ENCODE measurements at places on chromosomes 6 and 20.

DNA sequence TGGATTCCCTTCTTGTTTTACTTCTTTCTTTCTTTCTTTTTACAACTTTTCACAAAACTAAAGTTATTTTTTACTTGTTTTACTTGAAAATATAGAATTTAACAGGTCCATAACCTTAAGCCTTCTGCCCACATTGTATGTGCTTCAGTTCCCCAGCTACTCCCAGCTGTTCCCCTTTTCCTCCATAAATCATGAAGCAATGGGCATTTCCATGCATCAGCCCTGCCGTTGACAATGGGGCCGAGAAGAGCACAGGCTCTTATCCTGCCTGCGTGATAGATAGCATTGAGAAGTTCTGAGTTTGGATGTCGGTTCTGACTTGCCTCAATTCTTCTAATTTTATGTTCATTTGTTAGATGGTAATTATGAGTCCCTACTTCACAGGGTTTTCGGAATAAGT is 583.8 kb downstream of the CDH26 start:
- no peak for DNase-seq

DNA sequence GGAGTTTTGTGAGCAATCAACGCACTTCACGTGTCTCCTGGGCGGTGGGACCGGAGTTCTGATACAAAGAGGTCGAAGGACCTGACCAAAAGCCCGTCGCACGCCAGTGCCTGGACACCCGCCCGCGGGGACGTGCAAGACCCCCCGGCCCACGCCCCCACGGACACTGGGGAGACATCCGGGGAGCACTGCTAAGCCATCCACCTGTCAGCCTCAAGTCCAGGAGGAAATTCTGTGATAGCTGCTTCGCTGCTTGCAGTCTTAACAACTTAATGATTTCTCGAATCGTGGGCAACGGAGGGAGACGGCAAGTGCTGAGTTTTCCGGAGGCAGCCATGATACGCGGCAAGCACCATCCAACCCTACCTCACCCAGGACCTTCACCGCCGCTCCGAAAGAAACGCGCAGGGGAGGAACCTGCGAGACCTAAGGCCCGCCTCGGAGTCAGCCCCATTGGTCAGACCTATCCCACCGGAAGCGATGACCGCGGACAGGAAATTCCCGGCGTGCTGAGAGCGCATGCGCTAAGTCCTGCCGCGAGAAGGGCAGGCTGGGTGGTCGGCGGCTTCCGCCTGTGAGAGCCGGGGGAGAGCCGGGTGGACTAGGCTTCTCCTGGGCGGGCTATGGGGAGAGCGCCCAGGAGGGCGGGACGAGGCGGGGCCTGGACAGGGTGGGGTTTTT is at the start of gene TFB1M:
Gene TFB1M (minus strand): TSS at position 393 of the 681 bp plus-strand sequence. CDS start 56 bp downstream, at position 337.
- DNase-seq, result peak; percentile 100

DNA sequence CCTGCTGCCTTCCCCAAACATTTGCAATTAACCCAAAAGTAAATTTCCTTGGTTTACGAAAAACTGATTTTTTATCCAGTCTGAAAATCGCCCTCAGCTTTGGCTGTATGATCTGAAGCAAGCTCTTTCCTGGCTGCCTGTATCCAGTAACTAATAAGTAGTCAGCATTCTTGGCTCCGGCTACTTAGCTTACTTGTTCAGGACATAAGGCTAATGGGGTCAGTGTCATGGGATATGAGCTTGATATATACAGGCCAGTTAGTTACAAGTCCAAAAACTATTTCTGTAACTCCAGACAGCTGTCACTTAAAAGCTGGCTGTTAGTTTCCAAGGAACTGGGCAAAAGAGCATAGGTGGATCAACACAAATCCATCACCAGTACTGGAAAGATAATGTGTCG is 56.2 kb downstream of the KHDC1L start:
- DNase-seq, result no peak

DNA sequence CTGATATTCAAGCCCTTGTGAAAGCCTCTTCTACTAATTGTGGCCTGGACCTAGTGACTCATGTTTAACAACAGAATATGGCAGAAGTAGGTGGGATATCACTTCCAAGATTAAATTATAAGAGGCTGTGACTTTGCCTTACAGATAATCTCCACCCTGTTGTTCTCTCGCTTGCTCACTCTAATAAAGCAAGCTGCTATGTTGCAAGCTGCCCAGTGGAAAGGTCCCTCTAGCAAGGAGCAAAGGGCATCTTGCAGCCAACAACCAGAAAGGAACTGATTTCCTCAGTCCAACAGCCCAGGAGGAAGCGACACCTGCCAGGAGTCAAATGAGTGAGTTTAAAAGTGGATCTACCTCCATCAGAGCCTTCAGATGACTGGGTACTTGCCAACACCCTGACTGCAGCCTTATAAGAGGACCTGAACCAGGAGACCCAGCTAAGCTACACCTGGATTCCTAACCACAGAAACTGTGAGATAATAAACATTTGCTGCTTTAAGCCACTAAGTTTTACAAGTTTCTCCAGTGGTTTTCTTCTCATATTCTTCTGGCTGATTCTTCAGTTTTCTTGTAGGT is 112.6 kb downstream of the FRK start:
- DNase-seq, result no peak

DNA sequence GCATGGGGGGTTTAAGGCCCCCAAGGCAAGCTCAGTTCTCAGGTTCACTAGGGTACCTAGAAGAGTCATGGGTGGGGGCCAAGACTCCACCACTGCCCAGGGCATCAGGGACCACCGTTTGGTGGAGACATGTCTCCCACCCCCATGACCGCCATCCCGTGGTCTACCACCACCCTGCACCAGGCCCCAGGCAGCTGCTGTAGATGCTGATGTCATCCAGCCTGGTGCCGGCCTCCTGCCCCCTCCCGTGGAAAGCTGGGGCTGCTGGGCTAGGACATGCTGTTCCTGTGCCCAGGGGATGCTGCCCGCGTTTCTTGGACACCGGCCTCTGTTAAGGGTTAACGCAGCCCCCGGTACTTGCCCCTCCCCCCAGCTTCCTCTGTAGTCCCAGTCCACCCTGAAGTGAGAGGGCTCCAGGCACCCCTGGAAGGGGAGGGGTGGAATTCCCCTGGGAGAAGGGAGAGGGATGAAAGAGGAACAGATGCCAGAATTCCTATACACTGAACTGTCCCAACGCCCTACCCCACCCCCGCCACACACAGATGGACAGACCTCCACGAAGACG is 587 bp downstream of the IP6K3 start:
- no peak for DNase-seq

DNA sequence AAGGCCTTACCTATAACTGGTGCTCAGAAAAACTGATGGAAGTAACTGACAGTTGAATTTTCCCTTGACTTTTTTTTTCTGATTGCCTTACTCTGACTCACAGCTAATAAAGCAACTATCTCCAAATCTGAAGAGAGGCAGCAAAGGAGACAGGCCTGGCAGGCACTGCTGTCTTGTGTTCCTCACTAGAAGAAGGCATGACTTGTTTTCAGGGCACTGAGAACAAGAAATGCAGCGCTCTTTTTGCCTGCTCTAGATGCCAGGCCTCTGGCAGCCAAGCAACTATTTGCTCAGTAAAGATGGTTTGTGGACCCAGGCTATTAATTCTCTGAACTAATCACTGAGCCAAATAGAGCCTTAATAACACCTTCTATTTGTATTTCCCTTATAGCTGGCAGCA is 155.1 kb downstream of the PRDM13 start:
- DNase-seq, result no peak

- DNase-seq, result no peak
These were observed 36.3 kb upstream of the DDR1 start for GRCh38 chr6:30847971-30848436.

GRCh38 chr6:157804448-157805327 is 18.4 kb upstream of the SNX9 start:
- peak; percentile 33 for DNase-seq

DNA sequence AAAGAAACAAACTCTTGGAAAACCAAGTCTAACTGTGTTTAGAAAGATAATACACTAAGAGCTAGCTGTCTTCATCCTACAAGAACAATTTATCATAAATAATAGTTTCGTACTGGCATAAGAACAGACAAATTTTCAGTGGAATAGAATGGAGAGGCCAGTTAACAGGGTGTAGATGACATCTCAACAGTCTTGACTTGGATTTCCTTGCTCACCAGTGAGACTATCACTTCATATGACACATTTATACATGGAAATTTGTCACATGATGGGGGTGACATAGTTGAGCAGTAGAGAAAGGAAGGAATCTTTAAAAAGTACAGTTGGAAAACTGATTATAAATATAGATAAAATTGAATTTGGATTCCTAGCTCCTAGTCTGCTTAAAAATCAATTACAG is 35.6 kb downstream of the TNFAIP3 start:
- no peak for DNase-seq

- DNase-seq, result no peak
These were observed 504.3 kb upstream of the SLC35B3 start for GRCh38 chr6:8939615-8940014.

- no peak for DNase-seq
These were observed 219.3 kb downstream of the BCKDHB start for GRCh38 chr6:80325742-80326141.

- DNase-seq, result no peak
These were observed 25.1 kb upstream of the PNPLA1 start for GRCh38 chr6:36244641-36245280.

DNA sequence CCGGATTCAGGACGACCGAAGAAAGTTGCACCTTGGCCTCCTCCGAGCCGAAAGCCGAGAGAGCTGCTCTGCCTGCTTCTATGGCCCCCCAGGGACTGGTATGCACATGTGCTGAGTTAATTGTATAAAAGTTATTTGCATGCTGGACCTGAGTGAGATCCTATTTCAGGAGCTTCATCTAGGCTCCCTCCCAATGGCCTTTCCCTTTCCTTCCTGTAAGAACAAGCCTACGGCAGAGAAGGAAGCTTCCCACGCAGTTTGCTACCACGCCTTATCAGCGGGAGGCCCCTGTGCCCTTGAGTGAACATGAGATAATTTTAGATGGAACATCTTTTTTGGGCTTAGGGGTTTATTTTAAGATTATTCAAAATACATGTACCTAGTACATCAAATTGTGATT is 65.9 kb downstream of the RIN2 start:
- DNase-seq, result no peak

- no peak for DNase-seq
These were observed 38.9 kb upstream of the SLC4A11 start for GRCh38 chr20:3277686-3278465.

DNA sequence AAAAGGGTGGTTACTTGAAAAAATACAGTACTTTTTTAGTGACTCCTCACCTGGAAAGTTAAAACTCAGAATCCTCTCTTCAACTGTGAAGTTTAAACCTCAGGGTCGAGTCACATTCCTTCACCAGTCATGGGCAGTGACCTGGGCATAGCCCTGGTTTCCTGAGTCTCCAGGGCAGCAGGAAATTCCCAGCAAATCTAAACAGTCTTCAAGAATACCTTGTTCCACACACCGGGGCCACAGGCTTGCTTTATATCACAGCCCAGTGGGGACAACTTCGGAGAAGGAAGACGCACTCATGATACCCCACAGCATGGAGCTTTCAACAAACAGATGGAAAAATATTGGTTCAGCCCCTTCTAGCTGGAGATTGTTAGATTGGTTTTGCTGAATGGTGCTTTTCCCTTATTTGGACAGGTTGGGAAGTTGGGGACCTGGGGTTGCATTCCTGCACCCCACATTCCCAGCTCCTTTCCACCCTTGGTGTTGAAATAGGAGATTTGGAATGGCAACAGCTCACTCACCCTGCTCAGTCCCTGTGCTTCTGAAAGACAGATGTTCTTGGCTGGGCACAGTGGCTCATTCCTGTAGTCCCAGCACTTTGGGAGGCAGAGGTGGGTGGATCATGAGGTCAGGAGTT is 113.0 kb upstream of the TMEM170B start:
- DNase-seq, result no peak

DNA sequence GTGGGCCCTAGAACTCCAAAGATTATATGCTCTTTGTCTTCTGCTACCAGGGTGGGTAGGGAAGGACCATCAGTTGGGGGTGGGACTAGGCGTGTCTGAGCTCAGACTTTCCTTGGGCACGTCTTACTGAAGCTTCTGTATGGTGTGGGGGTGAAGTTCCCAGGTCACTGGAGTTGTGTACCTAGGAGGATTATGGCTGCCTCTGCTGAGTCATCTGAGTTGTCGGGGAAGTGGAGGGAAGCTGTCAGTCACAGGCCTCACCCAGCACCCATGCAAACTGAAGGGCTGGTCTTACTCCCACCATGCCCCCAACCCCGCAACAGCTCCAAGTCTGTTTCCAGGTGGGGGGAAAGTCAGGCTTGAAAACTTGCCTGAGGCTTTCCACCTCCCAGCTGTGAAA is 90.1 kb downstream of the LPA start:
- DNase-seq, result no peak

DNA sequence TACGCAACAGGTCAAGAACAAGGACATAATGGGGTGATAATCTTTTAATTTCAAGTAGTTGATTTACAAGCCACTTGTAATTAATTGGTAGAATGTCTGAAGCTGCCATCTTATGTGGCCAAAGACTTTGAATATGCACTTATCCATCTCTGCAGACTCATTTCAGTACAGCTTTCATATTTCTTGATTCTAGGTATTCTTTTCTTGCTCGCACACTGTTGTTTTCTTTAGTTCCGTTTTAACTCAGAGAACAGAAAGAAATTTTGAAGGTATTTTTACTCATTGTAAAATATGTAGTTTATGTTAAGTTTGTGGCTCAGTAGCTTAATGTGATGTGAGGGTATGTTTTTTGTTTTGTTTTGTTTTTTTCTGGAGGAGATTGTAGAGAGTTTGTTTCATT is 73.9 kb downstream of the UBR2 start:
- peak; percentile 56 for DNase-seq

GRCh38 chr6:64497634-64498033 is 862.0 kb downstream of the PHF3 start:
- DNase-seq, result no peak

DNA sequence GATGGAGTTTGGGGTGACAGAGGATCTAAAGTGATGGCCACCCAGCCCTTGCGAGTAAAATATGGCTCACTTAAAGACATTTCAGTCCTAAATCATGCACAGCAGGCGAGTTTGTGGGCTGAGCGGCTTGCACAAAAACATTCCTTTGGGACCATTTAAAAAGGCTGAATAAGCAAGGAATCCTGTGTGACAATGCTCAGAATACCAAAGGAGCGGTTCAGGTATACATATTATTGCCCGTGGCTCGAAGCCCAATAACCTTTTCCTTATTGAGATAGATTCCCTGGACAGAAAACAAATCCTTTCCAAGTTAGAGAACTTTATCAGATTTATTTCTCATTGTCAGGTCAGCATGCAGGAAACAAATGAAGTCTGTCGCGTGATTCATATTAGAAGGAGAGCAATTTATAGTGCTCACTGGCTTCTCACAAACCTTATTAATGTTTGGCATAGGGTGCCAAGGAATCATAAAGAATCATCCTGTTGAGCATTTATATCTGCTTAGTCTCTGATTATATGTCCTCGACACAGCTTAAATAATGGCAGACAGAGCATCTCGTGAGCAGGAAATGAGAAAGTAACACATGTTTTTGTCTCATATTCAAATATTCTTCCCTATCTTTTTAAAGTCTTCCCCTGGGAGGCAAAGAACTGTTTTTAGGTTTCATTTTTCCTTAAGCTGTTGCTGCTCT is 121.3 kb downstream of the TRMT11 start:
- no peak for DNase-seq
